ENCODE measurements at places on chromosomes 1 and 21.

- no peak for DNase-seq
Observed at GRCh38 chr1:241308011-241308410, 49.0 kb downstream of the RGS7 start.

DNA sequence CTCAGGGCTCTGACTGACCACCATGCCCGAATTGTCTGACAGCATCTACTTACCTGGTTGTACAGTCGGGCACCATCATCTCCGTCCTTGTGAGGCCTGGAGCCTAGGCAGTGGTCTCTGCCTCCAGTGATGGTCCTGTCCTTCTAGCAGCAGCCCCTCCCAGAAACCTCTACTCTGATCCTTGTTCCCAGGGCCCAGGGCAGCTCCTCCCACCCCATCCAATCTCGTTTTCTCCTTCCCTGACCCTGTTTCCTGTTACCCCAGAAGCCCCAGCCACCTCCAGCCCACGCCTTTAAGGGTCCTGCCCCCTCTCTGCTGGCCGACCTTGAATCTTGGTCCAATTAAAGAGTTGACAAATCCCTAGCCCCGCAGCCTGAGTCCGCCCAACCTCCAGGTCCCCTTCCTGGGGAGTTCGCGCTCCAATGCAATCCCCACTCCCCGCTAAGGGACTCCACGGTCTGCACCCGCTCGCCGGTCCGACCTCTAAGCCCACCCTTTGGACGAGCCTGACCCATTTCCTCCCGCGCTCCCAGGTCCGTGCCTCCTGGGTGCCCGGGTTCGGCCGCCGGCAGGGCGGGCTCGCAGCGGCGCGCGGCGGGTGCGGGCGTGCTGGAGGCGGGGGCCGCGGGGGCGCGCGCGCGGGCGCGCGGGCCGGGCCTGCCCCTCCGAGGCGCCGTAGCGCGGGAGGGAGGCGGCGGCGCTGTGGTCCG, at the start of gene B4GALT2:
B4GALT2 (plus strand) TSS at position 660 of the 710 bp plus-strand sequence. CDS start 1,951 bp downstream, outside the sequence.
- DNase-seq: peak; percentile 8

DNA sequence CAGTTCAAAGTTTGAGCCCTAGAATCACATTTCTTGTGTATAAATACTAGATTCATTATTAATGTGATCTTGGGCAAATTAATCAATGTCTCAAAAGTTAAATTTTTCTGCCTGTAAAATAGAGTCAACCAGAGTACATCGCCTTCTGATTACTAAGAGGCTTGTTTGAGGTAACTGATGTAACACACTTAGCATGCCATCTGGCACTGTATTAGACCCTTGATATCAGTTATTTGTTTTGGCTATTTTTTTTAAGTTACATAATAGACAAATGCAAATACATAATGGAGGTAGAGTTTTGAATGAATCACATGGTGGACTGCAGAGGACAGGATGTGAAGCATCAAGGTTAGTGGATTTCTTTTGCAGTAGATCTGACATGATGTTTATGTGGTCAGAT, 298.4 kb downstream of the ADGRL2 start:
- DNase-seq: no peak

GRCh38 chr1:226706684-226707083, 32.4 kb downstream of the ITPKB start:
- DNase-seq: no peak

- DNase-seq: no peak
Observed at GRCh38 chr1:205211839-205212536, 486 bp upstream of the DSTYK start.

- no peak for DNase-seq
Observed at GRCh38 chr1:199399996-199400724, 627.4 kb upstream of the NR5A2 start.

DNA sequence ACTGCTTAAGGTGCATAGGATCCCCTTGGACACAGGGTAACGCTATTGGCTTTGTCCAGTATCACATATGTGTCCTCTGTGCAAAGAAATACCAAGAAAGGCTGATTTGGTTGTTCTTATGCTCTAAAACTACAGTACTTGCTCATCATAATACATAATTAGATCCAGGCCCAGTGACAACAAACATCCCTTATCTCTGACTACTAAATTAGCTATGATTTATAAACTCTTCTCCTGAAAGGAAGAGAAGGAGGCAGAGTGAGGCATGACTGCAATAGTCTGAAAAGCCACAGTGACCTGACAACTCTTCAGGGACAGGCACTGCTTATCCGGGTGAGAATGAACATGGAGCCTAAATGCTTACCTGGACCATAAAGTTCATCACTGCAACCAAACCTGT, 30.7 kb downstream of the MGST3 start:
- DNase-seq: no peak

GRCh38 chr1:228156941-228157728, 7.4 kb downstream of the GJC2 start:
- DNase-seq: no peak

- no peak for DNase-seq
Observed at GRCh38 chr1:52056937-52057231, 789 bp downstream of the BTF3L4 start.

DNA sequence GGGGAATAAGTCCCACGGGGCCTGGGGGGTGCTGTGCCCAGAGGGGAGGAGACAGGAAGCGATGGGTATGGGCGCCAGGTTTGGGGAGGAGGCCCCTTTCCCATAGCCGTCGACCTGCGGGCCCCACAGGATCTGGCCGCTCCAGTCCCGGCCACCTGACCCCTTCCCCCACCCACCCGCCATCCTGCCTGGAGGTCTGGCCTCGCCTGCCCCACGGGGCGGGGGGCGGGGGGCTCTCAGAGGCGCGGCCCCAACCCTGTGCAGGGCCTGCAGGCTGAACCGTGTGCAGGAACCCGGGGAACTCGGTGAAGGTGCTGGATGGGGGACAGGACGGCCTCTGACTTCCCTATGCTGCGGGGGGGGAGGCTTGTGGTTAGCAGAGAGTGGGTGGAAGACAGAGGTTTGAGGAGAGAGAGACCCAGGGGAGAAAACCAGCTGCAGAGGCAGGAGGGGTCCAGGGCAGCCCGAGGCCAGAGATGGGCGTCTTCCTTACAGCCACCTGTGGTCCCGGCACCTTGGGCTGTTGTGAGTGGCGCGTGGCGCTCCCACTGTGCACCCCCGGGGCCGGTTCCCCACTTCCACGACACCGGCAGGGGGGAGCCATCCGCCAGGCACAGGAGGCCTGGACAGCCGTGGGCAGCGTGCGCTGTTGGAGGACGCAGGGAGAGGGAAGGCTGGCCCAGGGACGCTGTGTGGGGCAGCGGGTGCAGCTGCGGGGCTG, 2.5 kb upstream of the TNFRSF18 start:
- DNase-seq: peak; percentile 47

DNA sequence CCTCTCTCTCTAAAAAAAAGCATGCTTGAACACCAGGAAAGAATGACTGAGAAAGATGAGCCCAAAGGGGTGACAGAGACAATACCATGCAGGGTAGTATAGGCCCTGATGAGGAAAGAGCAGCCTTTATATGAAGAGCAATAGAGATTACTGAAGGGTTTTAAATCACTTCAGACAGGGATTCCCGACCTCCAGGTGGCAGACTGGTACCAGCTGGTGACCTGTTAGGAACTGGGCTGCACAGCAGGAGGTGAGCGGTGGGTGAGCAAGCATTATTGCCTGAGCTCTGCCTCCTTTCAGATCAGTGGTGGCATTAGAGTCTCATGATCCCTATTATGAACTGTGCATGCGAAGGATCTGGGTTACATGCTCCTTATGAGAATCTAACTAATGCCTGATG, 30.8 kb upstream of the GTF2B start:
- DNase-seq: no peak

GRCh38 chr1:153799566-153800465, 24.6 kb downstream of the SLC27A3 start:
- DNase-seq: no peak

GRCh38 chr1:8398677-8399076, 80.8 kb downstream of the SLC45A1 start:
- DNase-seq: no peak

- peak; percentile 55 for DNase-seq
Observed at GRCh38 chr1:218945050-218945449, 228.6 kb upstream of the LYPLAL1 start.

GRCh38 chr21:45129189-45129923, 55.0 kb downstream of the ADARB1 start:
- no peak for DNase-seq

DNA sequence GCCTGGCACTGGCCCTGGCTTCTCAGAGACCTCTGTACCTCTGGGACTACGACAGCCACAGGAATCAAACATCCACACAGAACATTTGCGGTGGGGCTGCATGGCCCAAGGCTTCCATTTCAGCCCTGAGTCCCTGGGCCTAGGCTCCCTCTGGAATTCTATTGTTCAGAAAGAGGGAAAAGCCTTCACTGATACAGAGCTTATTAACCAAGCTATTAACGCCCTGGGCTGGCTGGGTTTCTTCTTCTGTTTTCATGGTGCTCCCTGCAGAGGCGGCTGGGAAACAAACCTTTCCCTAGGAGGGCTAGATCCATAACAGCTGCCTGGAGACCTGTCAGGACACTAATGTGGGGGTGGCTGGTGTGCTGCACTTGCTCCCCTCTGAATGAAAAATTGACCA, 88.2 kb downstream of the KAZN start:
- no peak for DNase-seq

DNA sequence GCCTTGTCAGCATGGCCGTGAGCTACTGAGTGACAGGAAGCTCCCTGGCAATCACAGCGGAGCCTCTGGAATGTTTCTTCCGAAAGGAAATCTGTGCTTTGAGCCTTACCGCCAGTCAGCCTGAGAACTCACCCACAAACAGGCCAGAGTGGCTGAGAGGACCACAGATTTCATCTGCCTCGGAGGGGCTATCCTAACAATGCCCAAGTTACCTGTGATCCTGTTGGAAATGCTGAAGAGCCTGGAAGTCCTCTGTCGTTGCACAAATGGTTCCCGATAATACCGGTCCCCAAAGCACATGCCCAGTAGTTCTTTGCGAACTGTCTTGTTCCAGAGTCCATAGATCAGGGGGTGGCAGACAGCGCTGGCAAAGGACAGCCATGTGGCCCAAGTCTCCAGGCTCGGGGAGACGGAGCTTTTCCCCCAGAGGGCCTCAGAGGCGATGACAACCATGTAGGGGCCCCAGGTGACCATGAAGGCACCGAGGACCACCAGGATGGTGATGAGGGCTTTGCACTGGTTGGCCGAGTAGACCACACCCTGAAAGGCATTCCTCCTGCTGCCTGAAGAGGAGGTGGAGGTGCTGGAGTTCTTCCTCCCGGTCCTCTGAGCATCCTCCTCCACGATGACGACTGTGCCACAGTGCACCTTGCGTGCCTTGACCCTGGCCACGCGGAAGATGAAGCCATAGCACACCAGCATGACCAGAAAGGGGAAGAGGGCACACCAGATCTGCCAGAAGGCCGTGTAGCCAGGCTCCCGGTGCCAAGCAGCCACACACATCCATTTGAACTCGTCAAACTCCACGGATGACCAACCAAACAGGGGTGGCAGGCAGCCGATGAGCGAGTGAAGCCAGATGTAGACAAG, 40.2 kb downstream of the GPR161 start:
- no peak for DNase-seq

- DNase-seq: peak; percentile 75
Observed at GRCh38 chr1:200336101-200336845, 73.6 kb downstream of the ZNF281 start.

DNA sequence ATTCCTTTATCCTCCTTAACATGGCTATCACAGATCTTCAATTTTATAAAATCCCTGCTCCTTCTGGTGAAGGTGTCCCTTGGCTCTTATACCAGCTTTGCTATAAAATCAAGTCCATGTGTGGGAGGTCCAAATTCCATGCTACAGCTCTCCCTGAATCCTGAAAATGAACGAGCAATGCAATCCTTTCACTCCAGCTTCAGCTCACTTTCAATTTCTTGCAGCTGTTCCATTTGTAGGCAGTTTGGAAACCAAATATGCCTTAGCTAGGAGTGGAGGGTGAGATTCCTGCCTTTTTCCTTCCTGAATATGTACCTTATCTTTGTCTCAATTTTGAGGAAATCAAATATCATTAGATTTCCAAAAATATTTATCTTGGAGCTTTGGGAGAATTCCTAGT, 402.6 kb downstream of the TTLL7 start:
- no peak for DNase-seq

GRCh38 chr1:228541725-228542124, 54.5 kb downstream of the RNF187 start:
- DNase-seq: no peak

GRCh38 chr1:235502601-235503402, 1.4 kb downstream of the B3GALNT2 start:
- peak; percentile 30 for DNase-seq

DNA sequence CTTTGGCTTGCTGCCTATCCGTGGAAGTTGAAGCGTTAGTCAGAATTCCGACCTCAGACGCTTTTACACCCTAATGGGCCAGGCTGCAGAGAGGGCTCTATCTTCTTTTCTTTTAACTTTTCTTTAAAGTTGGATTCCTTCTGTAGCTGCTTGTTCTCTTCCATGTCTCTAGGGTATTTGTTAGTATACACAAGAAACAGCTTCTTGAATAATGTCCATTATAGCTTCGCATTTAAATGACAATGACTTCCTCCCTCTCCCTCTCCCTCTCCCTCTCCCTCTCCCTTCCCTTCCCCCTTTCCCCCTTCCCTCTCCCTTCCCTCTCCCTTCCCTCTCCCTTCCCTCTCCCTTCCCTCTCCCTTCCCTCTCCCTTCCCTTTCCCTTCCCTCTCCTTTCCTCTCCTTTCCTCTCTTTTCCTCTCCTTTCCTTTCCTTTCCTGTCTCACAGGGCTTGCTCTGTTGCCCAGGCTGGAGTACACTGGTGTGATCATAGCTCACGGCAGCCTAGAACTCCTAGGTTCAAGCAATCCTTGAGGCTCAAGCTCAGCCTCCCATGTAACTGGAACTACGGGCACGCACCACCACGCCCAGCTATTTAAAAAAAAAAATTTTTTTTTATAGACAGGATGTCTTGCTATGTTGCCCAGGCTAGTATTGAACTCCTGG, 33.0 kb downstream of the RIPPLY3 start:
- DNase-seq: no peak

- no peak for DNase-seq
Observed at GRCh38 chr1:11839727-11840705, 7.6 kb downstream of the NPPA start.

DNA sequence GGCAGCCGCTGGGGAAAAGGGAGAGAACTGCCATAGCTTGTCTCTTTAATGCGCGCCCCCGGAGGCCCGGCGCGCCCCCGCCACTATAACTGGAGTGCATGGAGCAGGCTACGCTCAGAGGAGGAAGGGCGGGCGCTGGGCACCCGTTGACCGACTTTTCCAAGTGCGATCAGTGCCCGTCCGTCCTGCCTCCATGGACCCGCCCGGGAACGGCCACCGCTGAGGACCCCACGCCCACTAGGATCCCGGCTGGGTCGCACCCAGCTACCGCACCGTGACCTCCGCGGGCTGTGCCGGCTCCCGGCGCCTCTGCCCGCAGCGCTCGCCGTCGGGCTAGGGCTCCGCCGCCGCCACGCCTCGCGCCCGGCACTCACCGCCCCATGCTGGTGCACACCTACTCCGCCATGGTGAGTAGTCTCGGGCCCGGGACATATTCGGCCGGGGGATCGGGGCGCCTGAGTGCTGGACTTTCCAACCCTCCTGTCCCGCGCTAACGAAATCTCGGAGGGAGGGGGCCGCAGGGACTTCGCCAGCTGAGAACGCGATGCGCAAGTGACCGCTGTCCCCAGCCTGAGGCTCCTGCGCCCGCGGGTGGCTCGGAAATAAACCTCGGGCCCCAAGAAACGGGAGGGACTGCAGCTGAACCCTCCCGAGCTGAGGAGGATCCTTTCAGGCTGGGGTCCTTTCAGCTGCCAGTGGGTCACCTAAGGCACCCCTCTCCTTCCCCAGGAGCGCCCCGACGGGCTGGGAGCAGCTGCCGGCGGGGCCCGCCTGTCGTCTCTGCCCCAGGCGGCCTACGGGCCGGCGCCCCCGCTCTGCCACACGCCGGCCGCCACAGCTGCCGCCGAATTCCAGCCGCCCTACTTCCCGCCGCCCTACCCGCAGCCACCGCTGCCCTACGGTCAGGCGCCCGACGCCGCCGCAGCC, at the start of gene TFAP2E:
TFAP2E (plus strand) TSS at position 117 of the 927 bp plus-strand sequence; CDS start at position 381, 264 bp downstream.
- DNase-seq: peak; percentile 32

- no peak for DNase-seq
Observed at GRCh38 chr1:147492207-147492606, 49.1 kb upstream of the BCL9 start.

Data from amniotic epithelial cell (primary cell).